ENCODE measurements at places on chromosomes 11 and 22.

- no peak for DNase-seq
These were observed 7.0 kb downstream of the SERPING1 start for GRCh38 chr11:57604296-57605027.

- peak; percentile 70 for DNase-seq
These were observed 34.1 kb upstream of the GLYATL1 start for GRCh38 chr11:58905011-58905720.

DNA sequence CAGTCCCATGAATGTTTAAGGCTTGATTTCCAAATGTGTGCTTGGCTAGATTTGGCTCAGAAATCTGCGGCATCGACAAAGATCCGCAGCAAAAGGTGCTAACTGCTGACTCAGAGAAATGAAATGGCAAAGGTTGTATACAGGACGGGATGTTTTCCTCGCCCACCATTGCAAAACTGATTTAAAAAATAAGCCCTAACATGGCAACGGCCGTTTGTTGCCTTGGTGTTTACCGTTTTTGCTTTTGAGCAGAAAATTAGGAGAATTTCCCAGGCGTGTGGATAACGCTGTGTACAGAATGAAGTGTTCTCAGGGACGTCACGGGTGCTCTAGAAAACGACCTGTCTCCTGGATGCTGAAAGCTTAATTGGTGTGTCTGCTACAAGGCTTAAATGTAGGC, 70.2 kb downstream of the ARHGAP8 start:
- no peak for DNase-seq

GRCh38 chr11:93945596-93945995, 75.6 kb upstream of the HEPHL1 start:
- no peak for DNase-seq

GRCh38 chr11:29208117-29208516, 808.7 kb downstream of the KCNA4 start:
- peak; percentile 41 for DNase-seq

GRCh38 chr11:134572741-134573675, 161.0 kb upstream of the B3GAT1 start:
- no peak for DNase-seq

- DNase-seq: peak; percentile 50
These were observed 13.2 kb upstream of the OR4C12 start for GRCh38 chr11:49995565-49995964.

DNA sequence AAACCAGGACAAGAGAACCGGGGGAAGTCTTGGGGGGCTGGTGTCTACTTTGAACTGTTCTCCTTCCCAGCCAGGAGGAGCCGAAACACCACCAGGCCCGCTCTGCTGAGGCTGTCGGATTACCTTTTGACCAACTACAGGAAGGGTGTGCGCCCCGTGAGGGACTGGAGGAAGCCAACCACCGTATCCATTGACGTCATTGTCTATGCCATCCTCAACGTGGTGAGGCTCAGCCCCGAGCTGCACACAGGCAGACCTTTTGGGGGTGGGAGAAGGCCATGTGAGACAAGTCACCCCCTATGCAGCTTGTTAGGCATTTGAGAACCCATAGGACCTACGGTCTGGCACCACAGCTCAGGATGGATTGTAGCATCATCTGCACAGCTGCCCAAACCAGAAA, 2.8 kb downstream of the HTR3A start:
- DNase-seq: no peak

DNA sequence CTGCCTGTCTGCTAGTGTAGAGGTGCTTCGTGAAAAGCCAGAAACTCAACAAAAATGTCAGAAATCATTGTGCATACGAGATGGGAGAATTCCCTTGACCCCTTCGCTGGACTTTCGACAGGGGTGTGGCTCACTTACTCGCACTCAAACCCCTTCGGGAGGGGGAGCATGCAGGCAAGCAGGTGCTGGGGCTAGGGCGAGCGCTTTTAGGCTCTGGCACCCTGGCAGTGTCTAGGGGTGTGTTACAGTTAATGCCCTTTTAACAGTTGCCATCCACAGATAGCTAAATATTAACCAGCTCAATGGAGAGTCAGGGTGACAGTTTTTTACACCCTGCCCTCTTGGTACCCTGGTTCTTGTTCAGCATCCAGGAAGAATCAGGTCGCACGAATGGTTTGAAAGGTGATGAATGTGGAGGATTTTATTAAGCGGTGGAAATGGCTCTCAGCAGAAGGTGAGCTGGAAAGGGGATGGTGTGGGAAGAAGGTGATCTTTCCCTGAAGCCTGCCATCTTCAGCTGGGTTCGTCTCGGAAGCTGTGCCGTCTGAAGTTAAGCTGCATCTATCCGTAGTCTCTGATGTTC, 59.6 kb upstream of the SHANK2 start:
- DNase-seq: no peak

GRCh38 chr11:818396-819128, at the start of gene PNPLA2:
Gene PNPLA2 (plus strand): TSS chr11:818914. CDS start chr11:819719, 805 bp downstream.
- DNase-seq: no peak

DNA sequence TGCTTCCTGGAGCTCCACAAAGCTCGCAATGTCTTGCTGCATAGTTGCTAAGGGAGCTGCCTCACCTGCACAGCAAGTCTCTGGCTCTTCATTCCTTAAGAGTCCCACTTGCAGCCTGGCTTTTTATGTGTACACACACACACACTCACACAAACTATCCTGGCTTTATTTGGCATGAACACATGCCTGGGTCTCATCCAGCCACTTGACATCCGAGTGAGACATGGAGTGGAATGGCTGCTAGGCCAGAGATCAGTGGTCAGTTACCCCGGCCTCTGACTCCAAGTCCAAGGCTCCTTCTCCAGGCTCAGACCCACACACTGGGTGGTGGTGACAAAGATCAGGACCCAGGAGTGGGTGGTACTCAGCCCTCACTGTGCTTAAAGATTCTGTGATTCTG, 37.9 kb upstream of the CLTCL1 start:
- DNase-seq: no peak

DNA sequence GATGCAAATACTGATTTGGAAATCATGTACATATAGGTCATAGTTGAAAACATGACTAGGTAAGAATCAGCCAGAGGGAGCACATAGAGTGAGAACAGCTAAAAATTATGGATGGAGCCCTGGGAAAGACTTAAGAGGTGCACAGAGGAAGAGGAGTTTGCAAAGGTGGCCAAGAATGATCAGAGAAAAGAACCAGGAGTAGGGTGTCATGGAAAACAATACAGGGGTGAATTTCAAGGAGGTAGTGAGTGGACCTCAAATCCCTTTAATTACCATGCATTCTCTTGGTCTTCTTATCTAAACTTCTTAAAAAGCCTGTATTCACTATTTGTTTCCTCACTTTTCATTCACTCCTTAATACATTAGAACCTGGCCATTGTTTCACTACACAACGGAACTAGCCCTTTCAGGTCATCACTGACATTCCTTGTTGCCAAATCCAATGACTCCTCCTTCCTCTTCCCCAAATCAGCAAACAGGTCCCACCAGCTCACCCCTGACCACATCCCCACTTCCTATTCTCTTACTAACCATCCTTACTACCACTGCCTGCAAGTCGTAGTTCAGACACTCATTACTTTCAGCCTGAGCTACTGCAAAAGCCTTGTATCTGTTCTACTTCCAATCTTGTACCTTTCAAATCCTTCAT, 22.6 kb downstream of the BUD13 start:
- no peak for DNase-seq

DNA sequence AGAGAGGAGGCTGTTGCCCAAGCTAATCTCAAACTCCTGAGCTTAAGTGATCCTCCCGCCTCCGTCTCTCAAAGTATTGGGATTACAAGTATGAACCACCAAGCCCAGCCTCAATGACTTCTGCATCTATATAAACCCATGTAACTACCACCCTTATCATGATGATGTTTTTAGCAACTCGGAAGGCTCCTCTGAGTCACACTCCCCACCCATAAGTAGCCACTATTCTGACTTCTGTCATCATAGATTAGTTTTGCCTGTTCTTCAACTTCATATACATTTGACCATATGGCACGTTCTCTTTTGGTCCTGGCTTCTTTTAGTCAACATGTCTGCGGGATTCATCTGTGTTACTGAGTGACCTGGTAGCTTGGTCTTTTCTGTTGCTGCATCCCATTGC, 6.4 kb upstream of the FOSL1 start:
- no peak for DNase-seq

GRCh38 chr11:96015906-96016565, 92.1 kb upstream of the MTMR2 start:
- no peak for DNase-seq

GRCh38 chr11:74926304-74927030, 22.4 kb downstream of the XRRA1 start:
- DNase-seq: peak; percentile 56

DNA sequence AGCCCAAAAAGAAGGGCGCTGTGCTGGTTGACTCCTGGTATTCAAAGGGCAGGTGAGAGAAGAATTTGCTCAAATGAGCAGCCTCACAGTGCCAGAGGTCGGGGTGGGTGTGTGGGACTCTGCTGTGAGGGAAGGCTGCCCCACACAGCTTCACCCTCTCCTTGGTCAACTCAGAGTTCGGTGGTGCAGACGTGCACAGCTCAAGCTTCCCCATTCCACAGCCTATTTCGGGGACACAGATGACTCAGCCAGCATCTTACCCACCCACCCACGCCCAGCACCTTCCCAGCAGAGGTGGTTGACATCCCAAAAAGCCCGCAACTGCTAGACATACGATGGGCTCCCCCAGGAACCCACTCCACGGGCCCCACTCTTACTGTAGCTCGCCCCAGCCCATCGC, 46.5 kb upstream of the CCND1 start:
- DNase-seq: no peak

DNA sequence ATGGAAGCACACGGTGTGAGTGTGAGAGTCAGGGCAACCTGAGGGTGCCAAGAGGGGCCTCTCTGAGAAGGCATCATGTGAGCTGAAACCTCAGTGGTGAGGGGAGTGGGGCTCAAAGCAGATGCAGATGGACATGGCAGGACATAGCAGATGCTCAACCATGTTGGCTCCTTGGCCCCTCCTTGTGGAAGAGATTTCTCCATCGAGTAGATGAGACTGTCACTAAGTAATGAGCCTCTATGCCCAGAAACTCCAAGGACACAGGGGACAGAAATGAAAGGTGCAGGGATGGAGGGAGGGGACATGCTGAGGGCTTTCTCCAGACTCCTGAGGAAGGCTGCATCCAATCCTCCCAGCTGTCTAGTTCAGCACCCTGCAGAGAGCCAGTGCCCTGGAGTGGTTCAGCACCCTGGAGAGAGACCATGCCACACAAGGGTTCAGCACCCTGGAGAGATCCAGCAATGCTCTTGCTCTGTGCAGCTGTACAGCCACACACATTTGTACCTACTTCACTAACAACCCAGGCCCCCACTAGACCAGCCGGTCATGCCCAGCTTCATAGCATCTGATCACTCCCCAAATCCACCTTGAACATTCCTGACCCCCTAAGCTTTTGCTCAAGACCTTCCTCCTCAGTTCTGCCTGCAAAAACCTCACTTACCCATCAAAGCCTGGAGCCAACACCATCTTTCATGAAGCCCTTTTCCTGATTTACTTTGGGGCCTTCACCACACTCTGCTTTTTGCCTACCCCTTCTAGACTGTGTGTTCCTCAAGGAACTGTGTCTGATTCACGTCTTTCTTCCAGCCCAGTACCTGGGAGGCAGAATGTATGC, 252.0 kb downstream of the CTTN start:
- DNase-seq: peak; percentile 69

DNA sequence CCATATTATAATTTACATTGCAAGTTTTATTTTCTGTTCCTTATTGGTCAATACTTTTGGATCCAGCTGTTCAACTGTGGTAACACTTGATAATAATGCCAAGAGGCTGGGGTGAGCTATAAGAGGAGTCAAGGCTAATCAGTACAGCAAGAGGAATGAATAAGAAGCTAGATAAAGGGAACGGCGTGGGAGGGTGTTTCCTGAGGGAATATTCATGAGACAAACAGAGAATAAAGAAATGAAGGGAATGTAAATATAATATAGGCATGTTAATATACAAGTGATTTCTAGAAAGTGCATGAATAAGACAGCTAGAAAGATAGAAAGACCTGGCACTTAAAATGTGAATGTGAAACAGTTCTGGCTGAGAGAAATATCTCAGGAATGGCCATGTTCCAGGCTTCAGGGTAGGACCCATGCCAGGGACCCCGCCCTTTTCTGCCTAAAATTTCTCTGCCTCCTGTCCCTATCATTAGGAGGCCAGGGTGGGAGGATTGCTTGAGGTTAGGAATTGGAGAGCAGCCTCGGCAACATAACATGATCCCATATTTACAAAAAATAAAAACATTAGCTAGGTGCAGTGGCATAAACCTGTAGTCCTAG, 3.9 kb downstream of the OR51B4 start:
- peak; percentile 65 for DNase-seq

DNA sequence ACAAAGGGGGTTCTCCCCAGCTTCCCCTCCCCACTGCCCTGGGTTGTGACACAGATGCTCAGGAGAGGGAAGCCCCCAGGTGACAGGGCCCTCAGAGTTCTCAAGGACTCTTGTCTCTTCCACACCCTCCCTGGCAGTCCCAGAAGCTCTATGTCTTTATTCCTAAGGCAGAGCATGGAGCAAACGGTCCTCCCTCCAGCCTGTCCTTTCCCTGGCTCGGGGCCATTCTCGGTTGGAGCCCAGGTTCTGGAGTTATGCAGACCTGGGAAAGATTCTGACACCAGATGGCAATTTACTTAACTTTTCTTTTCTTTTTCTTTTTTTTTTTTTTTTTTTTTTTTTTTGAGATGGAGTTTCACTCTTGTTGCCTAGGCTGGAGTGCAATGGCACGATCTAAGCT, 186.6 kb downstream of the CEP164 start:
- no peak for DNase-seq

DNA sequence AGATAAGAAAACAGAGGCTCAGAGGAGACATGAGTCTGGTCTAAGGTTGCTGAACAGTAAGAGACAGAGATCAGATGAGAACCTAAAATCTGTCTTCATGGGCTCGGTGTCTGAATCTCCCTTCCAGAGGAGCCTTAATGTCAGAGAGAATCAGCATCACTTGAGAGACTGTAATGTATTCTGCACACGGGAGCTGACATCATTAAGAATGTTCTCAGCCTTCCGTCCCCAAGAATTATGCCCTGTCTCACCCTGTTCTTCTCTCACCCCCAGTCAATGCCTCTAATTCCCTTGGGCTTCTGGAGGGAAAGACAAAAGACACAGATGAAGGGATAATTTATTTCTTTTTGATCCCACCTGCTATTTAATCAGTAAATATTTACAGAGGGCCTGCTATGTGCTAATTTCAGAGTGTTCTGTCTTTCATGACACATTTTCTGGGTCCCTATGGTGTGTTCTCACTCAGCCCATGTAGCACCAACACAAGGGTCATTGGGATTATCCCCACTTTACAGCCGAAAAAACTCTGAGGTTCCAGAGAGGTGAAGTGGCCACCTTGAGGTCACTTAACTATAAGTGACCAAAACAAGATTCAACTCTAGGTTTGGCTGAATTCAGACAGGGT, 61.8 kb downstream of the CD82 start:
- no peak for DNase-seq

DNA sequence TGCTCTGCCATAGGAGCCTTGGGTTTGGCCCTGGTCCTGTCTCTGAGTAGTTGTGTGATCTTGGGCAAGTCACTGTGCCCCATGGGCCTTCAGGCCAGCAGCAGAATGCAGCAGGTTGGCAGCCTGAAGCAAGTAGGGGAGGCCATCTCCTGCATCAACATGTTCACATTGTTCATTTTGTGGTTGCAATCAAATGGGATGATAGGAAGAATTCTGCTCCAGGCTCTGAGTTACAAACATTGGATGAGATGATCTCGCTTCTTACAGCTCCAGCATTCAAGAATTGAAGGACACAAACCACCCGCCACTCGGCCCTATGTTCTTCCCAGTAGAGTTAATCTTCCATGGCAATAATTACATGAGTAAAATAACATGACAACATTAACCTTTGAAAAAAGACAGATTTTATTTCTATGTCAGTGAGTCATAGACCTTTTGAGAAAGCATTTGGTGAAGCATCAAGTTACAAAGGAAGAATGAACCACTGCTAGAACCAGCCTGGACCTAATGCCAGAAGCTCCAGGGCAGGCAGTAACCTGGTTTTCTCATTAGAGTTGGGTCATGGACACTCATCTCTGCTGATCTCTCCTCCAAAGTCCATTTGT, 308.3 kb upstream of the NCAM1 start:
- peak; percentile 10 for DNase-seq

Data from IMR-90 (cell line).